ENCODE measurements at places on chromosomes 3 and 15.

DNA sequence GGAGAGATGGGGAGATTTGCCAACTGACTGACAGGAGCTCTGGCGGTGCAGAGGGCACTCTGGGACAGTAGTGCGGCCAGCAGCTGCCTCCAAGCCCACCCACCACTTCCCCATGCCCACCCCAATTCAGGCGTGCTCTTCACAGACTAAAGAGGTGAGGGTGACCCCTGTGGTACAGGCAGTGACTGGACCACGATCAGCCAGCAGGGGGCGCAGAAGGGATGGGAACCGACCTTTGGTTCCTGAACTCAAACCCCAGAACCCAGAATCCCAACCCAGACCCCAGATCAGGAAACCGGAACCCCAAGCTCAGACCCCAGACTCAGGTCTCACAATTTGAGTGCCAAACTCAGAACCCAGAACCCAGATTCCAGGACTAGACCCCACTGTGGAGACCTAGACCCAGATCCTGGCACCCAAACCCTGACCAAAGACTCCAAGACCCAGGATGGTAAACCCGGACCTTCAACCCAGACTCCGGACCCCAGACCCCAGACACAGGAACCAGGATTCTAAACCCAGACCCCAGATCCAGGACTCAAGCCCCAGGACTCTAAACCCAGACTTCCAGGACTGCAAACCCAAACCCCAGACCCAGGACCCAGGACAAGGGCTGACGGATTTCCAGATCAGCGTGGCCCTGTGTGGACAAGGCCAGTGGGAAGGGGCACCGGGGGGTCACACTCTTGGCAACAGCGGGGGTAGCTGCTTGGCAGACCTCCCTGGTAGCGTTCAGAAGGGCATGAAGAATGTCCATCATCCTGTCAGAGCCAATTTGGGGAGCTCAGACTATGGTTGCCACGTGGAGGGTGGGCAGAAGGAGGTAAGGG lies 3.7 kb upstream of the MYL3 start:
- DNase-seq = peak; percentile 91

GRCh38 chr3:74353039-74353438 lies 261.4 kb downstream of the CNTN3 start:
- no peak for DNase-seq

GRCh38 chr3:15113884-15114283 lies 14.9 kb upstream of the RBSN start:
- DNase-seq = no peak

DNA sequence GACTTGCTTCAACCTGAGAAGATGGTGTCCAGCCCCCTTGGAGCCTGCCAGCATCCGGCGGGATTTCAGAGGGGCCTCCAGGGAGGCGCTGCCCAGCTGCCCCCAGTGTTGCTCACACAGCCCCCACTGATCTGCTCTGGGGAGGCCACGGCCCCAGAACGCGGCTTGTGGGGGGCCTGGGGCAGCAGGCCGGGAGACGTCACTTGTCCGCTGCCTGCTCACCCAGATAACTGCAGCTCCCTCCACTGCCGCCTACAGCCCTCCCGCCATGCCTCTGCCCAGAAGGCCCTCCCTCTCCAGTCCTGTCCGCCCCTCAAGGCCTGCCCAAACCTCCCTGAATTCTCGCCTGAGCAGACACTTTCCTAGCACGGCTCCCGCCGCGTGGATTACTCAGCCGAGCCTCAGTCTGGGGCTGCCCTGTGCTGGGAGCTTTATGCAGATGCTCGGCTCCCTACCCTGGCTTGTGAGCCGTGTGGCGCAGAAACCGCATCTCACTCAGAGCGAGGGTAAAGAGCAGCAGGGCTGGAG lies 17.2 kb upstream of the ADIPOQ start:
- peak; percentile 11 for DNase-seq

DNA sequence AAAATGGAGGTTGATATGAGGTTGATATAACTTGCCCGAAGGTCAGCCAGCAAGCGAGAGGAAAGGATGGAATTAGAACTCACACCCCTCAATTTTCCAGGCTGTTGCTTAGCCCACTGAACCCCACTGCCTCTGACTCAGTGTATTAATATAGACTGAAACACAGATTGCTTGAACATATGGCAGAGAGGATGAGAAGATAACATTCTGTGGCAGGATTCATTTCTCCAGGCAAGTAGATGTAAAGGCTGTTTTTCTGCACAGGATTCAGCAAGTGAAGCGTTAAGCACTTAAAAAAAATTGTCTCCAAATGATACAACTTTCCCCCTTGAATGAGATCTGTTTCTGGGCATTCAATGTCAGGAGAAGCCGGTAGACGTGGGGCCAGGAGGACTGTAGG lies 335.2 kb downstream of the GAP43 start:
- DNase-seq = no peak

DNA sequence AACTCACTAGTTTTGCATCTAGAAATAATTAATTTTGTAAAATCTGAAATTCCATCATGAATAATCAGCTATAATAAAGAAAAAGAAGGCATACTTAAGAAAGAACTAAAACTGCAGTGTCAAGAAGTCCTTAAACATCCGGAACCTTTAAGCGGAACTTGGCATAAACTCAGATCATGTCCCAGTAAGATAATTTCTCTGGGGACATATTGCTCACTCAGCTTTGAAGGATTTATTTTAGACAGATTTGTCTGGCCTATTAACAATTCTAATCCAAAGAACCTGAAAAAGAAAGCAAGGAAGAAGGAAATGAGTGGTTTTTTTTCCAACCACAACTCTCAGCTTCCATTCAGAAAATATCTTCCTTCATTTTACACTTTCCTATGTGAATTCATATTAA lies 850.3 kb downstream of the ROBO1 start:
- no peak for DNase-seq

DNA sequence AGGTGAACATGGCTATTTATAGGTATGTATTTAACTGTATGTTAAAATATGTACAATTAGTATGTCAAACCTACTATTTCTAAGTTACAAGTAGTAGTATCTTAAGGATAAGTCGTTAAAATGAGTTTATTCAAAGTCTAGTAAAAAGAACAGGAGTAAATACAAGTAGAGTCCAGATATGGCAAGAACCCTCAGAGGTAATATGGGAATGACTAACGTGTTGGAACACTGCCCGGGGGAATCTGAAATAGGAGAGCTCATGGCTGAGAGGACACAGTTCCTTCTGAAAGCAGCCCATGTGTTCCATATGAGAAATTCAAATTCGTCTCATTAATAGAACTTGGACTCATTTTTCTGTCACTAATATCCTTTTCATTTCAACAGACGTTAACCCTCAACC lies 158.8 kb downstream of the CLSTN2 start:
- no peak for DNase-seq

DNA sequence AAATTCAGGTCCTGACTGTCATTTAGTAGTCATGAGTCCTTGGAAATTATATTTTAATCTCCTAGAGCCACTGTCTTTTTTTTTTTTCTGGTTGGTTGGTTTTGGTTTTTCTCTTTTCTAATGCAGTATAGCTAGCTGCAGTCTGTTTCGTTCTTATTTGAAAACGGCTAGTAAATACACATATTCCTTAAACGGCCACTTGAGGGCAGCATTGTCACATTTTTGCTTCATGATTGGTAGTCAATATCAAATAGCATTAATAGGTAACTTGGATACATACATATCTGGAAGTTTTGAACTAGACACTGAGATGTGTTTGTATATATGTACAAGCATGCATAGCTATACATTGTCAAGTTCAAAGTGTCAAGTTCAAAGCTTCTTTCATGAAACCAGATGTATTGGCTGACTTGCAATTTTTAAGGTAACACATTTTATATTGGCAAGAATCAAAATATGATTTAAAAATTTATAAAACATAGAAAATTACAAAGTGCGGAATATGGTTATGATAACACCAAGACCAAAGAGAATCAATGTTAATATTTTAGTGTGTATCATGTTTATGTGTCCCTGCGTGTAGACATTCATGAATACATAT lies 22.5 kb downstream of the GABRA5 start:
- DNase-seq = no peak

DNA sequence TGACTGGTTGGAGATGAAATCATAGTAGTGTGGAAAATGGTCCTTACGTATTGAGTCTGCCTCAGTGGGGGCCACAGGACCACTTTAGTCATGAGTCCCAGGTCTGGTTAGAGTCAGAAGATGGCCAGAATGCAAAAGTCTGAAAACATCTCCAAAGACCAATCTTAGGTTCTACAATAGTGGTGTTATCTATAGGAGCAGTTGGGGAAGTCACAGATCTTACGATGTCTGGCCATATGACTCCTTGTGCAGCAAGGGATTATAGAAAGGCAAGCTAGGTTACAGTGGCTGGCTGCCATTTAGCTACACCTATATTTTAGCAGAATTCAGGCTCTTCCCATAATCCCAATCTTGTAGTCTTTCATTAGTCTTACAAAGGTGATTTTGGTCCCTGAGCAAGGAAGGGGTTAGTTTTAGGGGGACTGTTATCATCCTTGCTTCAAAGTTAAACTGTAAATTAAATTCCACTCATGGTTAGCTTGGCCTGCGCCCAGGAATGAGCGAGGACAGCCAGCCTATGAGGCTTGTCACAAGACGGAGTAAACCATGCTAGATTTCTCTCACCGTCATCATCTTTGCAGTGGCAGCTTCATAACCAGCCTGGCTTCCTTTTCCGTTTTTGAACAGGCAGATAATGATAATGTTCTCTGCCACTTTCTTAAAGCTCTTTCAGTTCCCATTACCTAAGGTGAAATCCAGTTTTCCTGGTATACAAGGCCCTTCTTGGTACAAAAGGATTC lies 134.1 kb downstream of the VPS8 start:
- no peak for DNase-seq

GRCh38 chr3:161508852-161509477 lies 12.4 kb downstream of the OTOL1 start:
- no peak for DNase-seq

GRCh38 chr3:12681089-12681942 lies 17.4 kb upstream of the RAF1 start:
- no peak for DNase-seq

- no peak for DNase-seq
Observed at GRCh38 chr3:188670446-188670845, 501.3 kb upstream of the TPRG1 start.

All from activated naive CD4-positive, alpha-beta T cell (primary cell).